Fibroblast of skin of right biceps (primary cell): ENCODE measurements at places on chromosomes 3 and 15.

DNA sequence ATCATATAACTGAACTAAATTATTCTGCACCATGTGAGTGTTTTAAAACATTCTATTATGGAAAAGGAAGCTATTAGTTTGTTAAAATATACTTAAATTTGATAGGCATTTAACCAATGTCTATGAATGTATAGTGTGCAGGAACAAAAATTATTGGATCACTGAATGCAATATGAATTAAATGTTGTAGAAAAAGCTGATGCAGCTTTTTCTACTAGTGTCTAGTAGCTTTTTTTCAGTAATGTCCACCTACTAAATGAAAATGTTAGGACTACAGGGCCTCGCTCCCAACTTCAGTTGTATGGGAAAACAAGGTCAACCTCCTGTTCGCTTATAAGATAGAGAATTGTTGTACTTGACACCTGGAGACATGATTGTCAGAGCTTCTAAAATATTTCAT lies 335.0 kb downstream of the MECOM start:
- DNase-seq = no peak

DNA sequence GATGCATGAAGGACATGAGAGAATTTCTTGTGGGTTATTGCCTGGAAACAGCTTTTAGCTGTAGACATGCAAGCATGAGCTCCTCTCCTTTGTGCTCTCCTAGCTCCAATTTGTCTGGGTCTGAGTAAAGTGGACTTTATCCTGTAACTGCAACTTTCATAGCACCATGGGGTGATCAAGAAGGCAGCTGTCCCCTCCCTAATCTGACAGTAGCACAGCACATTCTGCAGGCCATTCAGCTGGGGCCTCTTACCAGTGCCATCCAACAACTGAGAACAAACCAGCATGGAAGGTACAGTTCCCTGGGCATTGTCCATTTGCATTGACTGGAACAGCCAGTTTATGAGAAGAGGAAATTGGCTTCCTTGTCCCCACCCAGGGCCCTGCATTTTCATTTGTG lies 7.7 kb upstream of the RAB27A start:
- no peak for DNase-seq

- no peak for DNase-seq
These were observed 99.6 kb downstream of the PGPEP1L start for GRCh38 chr15:98907927-98908471.

GRCh38 chr3:135034291-135034768 lies 239.3 kb downstream of the EPHB1 start:
- DNase-seq = no peak

DNA sequence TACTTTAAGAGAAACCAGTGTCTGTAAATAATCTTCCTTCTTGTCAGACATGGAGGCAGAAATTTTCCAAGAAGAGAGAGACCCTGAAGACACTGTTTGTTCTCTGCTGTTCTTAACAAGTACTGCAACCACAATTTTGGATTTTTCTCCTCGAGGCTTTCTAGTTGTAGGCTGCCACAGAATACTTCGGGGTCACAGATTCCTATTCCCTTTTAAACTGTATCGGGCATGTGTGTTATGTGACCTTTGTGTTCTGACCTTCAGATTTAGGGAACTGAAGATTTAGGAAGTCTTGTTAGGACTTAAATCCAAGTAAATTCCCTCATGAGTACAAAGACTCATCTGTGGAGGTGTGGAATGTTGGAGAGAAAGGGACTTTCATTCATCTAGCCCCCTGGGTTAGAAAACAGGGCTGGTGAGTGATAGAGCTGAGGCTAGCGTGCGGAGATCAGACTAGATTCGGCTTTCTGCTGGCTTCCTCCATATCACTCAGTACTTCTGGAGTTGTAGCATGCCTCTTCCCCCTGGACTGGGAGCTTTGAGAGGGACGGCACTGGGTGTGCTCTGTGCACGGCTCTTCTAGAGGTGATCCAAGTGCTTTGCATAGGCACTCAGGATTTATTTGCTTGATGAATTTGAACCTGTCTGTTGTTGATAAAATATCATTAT lies 237.0 kb downstream of the LPP start:
- no peak for DNase-seq

- no peak for DNase-seq
These were observed 17.1 kb upstream of the LZTFL1 start for GRCh38 chr3:45858809-45859543.

- no peak for DNase-seq
These were observed 103.5 kb downstream of the UBE3A start for GRCh38 chr15:25335279-25335678.

DNA sequence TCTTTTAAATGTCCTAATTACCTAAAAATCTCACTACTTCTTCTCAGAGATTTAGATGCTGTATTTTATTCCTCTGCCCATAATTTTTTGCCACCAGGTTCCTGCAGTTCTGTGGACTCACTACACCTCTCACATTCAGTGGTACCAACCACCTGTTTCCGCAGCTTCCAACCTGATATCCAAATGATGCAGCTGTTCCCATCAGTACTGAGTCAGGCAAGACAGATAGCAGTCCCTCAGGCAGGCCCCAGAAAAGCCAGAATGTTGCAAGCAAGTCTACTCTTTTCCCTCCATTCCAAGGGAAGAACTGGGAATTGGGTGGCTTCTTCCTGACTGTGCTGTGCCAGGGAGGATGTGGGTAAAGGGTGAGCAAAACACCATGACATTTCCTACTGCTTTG lies 39.0 kb downstream of the MNS1 start:
- DNase-seq = no peak

DNA sequence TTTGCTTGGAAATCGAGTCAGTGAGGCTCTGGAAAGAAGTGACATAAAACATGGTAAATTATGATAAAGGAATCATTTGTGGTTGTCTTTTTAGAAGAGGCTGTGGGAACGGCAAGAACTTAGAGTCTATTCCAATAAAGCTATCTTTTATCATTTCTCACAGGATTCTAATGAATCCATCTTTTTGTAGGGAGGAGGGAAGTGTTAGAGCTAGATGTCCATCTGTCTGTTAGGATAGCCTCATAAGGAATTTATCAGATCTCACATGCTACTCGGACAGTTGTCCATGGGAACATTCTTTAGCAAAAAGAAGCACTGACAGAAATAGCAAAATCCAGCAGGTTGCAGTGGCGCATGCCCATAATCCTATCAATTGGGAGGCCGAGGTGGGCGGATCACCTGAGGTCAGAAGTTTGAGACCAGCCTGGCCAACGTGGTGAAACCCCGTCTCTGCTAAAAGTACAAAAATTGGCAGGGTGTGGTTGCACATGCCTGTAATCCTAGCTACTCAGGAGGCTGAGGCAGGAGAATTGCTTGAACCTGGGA lies 37.0 kb downstream of the STARD9 start:
- no peak for DNase-seq

GRCh38 chr3:168250415-168250861 lies 154.7 kb upstream of the GOLIM4 start:
- DNase-seq = no peak

DNA sequence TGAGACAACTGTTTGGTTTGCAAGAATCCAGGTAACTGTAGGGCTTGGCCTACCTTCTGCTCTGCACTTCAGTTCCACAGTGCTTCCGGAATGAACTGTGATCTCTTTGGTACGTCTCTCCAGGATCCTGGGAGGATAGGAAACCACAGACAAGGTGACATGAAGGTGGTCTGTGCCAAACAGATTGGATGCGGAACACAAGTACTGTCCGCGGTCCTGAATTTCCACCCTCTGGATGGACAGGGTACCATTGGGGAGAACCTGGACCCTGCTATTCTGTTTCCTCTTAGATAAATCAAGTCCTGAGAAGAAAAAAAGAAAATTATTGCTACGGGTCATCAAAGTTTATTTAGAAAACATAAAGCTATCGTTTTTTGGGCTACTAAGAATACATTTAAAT lies 17.3 kb downstream of the IGSF10 start:
- peak; percentile 24 for DNase-seq

DNA sequence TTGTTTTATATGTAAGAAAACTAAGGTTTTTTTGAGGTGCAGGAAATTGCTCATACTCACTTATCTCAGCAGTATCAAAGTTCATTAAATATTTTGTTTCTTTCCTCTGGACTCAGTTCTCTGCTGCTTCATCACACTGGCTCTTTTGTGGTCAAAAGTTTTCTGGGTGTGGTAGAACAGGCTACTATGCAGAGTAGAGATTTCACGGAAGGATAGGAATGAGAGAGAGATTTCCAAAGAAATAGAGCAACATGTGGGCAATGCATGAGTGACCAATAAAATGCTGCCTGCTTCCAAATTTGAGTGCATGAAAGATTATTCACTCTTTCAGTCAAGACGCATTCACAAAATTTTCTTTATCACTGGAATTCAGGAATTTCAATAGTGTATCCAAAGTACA lies 577.3 kb upstream of the SEMA6D start:
- no peak for DNase-seq

DNA sequence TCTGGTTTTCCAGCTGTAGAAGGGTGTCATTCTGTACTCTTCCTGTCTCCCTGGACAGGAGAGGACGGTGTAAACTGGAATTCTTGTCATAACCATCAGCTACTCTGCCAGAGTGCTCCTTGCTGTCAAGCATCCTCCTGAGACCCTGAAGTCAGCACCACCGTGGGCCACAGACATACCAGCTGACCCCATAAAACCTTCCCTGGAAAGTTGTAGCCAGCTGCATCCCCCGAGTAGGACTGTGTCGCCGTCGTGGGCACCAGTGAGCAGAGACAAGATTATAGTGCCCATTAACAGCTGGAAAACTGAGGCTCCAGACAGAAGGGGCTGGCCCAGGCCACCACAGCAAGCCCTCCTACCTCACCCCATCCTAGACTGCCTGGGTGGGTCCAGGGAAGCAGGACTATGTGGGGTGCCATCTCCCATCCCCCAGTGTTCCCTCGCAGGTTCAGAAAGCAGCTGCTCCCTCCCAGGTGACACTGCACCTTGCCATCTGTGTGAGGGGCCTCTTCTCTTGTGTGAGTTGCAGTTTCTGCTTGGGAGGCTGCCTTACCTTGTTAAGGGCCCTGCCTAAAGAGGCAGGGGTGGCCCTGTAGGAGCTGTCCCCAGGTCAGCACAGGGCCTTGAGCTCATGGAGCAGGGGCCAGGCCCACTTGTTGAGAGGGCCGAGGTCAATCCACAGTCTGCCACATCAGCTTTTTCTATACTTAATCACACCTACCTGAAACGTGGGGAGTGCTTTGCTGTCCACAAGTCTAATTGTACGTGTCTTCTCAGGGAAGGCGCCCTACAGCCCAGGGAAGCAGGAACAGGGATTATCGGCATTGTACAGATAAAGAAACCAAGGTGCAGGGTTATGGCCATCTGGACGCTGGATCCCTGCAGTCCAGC lies 191.9 kb upstream of the LINGO1 start:
- DNase-seq = no peak

DNA sequence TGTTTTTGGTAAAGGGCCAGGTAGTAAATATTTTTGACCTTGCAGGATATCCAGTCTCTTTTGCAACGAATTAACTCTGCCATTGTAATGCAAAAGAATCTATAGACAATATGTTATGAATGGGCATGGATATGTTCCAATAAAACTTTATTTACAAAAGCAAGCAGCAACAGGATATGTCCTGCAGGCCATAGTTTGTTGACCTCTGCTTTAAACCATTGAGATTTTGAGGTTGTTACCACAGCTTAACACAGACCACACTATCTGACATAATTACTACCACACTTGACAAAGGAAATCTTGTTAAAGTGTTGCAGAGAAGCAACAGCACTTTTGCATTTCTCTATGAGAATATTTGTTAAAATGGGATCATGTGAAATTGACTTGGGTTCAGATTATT lies 349.3 kb downstream of the ERC2 start:
- DNase-seq = no peak

DNA sequence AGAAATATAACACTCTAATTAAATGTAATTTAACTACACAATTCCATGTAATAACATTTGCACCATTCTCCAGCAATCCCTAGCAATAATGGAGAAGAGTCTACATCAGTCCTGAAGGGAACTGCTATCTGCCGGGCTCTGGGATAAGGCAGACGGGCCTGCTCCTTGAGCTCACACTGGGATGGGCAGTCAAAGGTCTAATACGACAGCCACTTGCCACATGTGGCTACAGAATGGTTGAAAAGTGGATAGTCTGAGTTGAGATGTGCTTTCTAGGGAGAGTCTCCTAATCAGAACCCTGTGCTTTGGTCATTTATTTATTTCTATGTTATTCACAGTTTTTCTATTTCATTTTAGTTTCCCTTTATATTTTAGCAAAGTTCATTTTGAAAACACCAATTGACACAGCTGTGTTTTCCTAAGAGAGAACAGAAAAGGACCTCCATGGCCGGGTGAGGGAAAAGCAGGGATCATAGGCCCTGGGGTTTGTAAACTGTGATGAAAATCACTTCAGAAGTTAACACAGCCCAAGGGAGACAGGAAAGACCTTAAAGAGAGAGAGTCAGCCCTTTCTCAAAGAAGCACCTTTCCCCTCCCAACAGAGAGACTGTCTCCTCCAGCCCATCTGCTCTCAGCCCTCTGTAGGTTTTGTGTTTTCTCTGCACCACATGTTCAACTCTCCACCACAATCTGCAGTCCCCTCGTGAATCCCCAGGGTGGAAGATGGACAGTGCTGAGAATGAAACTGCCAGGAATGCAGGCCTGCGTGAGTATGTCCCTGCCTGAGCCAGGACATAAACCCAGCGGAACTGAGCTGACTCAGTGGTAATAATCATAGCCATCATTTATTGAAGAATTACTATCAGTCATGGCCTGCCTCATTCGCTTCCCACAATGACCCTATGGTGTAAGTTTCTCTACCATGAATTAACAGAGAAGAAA lies 11.6 kb downstream of the FSIP1 start:
- DNase-seq = peak; percentile 86

- no peak for DNase-seq
These were observed 99.7 kb downstream of the TAFA4 start for GRCh38 chr3:68832680-68833079.

DNA sequence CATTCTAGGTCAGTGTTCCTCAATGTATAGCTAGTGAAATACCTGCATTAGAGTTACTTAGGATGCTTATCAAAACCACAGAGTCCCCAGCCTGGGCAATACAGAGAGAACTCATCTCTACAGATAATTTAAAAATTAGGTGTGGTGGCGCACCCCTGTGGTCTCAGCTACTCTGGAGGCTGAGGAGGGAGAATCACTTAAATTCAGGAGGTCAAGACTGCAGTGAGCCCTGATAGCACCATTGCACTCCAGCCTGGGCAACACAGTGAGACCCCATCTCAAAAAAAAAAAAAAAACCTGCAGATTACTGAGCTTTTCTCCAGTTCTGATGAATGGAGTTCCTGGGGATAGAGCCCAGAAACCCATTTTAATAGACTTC lies 10.1 kb upstream of the MINDY2 start:
- DNase-seq = no peak

- no peak for DNase-seq
These were observed 301.3 kb upstream of the IGF1R start for GRCh38 chr15:98347001-98347400.

DNA sequence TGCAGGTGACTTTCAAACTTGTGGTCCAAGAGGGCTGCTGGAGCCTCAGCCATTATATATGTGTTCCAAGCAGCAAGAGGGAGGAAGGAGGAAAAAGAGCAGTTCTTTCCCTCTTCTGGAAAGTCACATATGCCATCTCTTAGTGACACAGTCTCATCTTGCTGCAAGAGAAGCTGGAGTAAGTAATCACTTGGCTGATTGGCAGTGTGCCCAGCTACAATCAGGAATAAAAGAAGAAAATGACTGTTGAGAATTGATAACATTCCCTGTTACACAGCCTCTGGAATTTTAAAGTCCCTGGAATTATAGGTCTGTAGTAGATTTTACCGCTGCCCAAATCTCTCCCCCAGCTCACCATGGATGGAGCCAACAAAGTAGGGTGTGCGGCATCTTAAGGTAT lies 31.4 kb upstream of the LYZL4 start:
- DNase-seq = no peak
